ENCODE measurements at places on chromosomes 4 and X. TPM values are rescaled to one million over a fixed set of nuclear protein-coding genes. Genes with fewer than 3 reads are reported as not detected.
A peak's percentile ranks its signal among the peaks of the same experiment; 100 is the strongest.

RNF113A gene
- total RNA-seq = 15.4 TPM

DNA sequence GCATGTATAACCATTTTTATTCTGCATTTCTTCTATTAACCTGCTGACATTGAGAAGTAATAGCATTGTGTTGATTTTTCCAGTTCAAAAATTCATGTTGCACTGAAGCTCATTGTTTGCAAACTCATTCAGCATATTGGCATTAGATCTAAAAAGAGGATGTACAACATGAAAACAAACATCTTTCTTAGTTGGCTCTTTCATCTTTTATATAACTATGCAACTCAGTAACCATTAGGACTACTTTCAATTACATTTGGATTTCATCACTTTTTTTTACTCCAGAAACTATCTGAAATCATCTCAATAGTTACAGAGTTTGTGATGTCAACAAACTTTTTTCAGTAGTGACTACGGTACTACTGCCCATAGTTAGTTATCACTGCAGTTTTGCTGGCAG, 346.0 kb upstream of the EPHA5 start:
- DNase-seq = no peak

UCP1 gene
- total RNA-seq = not detected

MAP7D3 gene
- 11.5 TPM for total RNA-seq

FAM9C gene
- 0.07 TPM for total RNA-seq

CLDN24 gene
- not detected for total RNA-seq

PABPC1L2A gene
- total RNA-seq = 0.26 TPM

- DNase-seq = no peak
These were observed 66.8 kb downstream of the RAPGEF2 start for GRCh38 chr4:159169404-159170302.

DNA sequence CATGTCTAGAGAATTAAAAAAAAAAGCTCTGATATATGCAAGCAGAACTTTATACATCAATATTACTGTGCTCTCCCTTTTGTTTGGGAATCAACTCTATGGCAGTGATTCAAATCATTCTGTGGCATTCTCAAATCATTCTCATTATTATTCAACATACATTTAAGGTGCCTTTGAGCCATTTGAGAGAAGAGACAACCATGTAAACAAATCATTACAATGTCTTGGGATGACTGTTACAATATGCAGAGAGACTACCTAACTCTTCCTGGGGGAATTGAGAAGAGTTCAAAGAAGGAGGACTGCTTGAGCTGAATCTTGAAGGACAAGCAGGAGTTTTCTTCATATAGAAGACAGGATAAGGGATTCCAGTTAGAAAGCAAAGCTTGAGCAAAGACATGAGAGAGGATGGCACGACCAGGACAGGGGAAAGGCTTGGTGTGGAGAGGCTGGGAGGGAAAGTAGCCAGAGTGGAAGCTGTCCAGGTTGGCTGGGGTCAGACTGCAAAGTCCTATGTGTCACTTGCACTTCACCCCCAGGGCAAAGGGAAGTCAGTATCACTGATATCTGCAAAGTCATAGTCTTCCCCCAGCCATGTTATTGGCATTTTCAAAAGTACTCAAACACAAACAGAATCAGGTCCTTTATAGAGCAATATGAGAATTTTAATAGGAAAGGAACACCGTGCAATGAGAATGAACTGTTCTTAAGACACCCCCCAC, 9.0 kb downstream of the SEC24D start:
- no peak for DNase-seq

DNA sequence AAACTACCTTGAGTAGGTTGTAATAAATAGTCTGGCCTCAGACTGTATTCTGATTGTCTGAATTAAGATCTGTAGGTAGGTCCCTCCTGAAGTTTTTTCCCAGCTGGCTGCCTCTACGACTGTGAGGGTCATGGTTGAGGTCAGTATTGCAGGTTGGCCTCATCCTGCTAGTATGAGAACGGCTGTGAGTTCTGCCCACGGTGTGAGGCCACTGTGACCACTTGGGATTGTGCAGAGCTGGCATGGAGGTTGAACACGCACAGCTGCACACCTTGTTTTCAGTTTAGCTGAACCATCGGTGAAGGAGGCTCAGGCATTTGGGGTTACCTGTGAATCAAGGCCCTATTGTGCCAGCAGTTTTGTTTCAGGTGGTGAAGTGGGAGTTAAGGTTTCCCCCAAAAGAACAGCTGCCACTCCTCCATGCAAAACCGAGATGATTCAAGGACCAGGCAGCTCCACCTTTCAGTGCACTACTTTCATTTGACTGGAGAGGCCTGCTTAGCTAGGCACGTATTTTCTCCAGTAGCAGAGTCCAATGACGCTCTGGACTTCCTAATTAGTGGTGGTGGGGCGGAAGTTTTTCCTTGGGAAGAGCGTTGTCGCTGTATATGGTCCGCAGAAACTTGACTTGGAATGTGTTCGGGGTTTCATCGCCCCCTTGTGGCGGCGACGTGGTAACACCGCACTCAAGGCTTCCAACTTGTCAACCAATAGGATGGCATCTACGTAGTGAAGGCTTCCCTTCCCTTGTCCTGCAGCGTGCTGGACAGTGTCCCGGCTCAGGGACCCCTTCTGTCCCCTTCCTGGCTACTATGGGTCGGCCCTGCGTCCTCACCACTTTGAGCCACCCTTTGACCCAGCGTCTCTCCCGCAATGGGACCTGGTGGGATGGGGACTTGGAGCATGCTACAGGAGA, 13.8 kb downstream of the CMC4 start:
- peak; percentile 32 for DNase-seq

GRCh38 chrX:39859991-39860861, 237.5 kb downstream of the BCOR start:
- peak; percentile 79 for DNase-seq

GRCh38 chr4:87051121-87051713, 116.4 kb downstream of the AFF1 start:
- no peak for DNase-seq

DNA sequence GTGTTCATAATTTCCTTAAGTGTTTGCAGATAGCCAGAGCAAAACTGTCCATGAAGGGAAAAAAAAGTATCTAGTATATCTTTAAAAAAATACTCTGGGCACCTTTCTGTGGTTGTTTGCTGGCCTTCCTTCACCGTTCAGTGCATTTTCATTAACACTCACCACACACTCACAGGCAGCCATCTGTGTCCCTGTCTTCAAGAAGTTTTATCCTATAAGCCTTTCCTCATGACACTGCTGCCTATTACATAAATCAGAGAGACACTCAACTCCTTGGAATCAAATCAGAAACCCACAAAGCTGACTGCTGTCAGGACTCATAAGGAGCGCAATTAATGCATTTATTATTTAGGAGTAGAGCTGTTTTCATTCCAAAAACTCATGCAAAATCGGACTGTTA, 1720.2 kb downstream of the PCDH7 start:
- no peak for DNase-seq

DNA sequence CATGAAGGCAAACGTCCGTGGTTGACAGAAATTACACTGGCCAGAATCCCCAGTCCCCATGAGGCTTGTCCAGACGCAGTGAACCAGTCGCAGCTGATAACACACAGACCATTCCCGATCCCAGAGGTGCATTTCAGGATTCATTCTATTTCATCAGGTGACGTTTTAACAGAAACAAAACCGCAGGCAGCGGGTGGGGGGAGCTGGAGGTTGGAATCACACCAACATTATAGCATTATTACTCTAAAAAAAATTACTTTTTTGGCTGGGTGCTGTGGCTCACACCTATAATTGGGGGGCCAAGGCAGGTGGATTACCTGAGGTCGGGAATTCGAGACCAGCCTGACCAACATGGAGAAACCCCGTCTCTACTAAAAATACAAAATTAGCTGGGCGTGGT, 25.2 kb downstream of the NOP14 start:
- DNase-seq = no peak

DNA sequence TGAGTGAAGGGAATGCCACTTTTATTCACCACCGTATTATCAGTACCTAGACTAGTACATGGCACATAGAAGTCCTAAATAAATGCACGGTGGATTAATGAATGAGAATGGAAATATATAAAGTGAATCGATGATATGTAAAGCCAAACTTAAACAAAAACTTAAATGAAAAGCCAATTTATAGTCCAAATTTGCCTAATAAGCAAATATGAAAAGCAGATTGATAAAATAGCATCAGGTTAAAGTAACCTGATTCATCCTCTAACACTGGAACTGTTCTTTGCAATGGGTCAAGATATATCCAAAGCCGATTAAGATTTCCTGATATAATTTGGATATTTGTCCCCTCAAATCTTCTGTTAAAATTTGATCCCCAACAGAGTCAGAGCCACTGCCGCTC, 66.9 kb upstream of the MAGEB10 start:
- DNase-seq = no peak

- DNase-seq = peak; percentile 52
These were observed 202.2 kb downstream of the TRIML1 start for GRCh38 chr4:188341428-188341827.

TMEM35A gene
- total RNA-seq = 1.4 TPM

GRCh38 chr4:140344101-140344500, 29.3 kb upstream of the SCOC start:
- DNase-seq = no peak

DNA sequence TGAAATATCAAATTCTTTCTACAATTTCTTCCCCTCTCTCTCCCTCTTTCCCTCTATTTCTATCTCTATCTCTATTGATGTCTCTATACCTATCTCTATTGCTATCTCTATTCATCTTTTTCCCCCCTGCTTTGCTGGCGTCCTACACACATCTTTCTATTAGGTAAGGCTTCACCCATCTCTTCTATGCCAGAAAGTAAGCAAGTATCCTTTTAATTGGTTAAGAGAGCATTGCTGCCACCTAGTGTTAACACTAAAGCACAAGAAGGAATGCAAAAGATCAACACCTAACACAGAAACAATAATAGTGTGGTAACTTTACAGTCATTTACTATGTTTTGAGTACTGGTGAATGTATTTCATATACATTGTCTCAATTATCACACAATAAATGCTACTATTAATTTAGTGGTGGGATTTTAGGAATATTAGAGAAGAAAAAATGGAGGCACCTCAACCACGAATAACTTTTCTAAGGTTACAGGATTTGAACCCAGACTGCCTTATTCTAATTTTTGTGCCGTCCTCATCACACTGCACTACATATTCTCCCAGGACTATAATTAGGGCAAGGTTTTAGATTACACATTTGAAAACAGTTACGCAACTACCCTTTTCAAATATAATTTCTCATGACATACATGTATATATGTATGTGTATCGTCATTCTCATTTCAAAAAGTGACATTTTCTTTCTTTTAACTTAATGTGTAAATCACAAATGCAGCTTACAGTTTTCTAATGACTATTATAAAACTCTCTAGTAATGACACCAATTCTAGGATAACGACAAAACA, 3.7 kb upstream of the C4orf36 start:
- DNase-seq = peak; percentile 65

ARX gene
- total RNA-seq = not detected

GRCh38 chrX:16920075-16920474, 26.4 kb upstream of the REPS2 start:
- no peak for DNase-seq

DNA sequence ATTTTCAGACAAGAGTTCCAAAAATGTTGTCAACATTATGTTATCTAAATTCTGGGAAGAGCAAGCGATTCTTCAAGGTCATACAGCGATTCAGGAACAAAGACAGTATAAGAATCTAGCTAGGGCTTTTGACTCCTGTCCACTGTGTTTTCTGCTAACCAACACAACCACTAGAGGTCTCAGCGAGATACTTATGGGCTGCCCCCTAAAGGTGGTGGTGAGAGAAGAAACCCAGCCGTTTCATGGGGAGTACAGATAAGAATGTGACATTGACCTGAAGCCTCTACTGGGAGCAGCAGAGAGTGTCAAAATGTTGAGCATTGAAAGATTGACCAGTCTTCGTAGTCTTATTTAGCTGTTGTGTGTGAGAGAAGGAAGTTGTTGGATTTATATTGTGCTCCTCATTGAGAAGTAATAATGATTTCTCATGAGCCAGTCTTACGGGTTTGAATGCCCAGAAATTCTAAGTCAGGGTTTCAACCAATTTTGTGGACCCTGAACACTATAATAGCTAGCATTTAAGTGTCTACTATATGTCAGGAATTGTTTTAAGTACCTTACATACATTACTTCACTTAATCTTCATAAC, 168.3 kb downstream of the SPRY1 start:
- peak; percentile 75 for DNase-seq

TMEM156 gene
- total RNA-seq = not detected

CXCL13 gene
- not detected for total RNA-seq

- DNase-seq = no peak
These were observed 25.4 kb upstream of the GNRHR start for GRCh38 chr4:67779631-67780030.

DNA sequence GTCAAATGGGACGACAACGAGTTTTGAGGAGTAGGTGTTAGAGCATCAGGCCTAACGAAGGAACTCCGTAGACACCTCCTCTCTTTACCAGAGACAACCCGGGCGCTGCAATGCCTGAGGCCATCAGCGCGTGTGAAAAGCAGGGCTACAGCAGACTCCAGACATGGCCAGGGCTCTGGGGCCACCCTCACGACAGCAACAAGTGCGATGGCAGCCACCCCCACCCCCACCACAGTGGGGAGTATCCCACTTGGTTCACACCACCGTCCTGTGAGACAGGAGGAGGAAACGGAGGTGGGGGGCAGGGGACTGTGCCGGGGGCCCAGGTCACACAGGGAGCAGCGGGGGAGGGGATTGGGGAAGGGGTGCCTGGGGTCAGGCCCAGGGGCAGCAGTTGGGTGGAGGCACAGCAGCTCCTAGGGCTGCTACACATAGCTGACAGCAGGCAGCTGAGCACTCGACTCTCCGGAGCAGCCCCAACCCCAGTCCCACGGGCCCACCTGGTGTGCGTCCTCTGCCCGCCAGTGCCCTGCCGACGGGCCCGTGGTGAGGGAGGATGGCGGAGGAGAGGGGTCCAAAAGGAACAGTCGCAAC, 8.5 kb downstream of the LRPAP1 start:
- DNase-seq = no peak

MAML3 gene
- total RNA-seq = 5.9 TPM

DNA sequence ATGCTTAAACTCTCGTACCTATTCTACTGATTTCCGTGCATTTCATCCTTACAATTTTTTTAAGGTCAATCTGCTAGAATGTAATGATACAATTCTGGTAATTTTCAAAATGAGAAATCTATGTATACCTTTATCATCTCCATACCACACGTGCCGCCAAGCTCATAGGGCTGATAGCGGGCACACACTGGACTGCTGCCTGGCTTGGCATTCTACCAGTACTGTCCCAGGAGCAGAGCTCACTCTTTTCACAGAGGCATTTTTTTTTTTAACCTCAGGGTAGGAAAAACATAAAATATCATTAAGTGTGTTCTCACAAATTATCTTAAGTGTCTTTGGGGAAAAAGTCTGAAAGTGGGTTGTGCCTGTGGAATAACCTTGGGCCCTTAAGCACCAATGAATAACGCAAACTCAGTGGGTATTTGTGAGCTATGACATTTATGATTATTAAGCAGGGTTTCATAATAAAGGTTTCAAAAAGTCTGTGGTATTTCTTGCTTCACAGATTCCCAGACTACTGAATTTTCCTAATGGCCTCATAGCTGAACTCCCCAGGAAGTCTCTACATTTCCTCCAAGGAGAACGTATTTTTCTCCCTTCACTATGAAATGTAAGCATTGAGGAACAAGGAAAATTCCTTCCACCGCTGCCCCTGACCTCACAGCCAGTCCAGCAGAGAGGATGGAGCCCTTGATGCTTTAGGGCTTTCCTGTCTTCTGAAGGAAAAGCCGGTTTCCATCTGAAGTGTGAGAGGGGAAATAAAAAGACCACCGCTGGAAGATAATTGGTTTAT, 125.2 kb downstream of the ELOVL6 start:
- DNase-seq = no peak

GAGE2A gene
- 0.70 TPM for total RNA-seq

All from H7 (cell line).